Hematopoietic multipotent progenitor cell treated with erythropoietin and hydrocortisone succinate and interleukin-3 and kit ligand, for 8 days (in vitro differentiated cells): ENCODE measurements at places on chromosomes 3 and 15.

GRCh38 chr15:68010361-68011153 lies 43.6 kb upstream of the PIAS1 start:
- no peak for DNase-seq

DNA sequence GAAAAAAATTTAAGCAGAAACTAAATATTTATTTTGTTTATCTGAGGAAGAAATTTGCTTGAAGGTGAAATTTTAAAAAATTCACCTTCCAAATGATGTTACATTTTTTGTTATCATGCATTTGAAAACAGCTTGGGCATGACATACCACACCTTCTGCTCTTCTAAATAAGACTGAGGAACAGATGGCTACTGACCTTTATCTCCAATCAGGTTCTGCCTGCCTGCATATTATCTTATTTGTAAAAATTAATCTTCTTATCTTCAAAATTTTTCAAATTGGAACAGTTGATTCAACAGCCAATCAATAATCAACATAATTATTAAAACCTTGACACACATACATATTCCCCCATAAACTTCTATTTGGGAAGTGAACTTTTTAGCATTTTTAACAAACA lies 641.8 kb upstream of the ZNF385D start:
- peak; percentile 30 for DNase-seq

DNA sequence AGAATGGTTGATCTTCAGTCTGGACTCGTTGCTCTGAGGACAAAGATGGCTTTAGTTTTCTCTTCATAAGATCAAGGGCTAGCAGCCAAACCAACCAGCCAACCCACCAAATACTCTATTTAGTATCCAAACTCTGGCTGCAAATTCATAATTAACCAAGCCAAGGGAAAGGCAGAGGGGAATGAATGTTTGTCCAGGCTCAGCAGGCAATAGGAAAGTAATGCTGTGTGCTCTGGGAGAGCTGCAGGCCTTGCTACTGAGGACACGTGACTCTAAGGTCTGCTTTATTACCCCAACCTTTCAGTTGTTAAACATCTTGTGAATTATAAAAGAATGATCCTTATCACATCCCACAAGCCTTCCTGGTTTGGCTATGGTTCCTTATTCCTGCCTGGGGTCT lies 52.3 kb upstream of the GALNT15 start:
- no peak for DNase-seq

DNA sequence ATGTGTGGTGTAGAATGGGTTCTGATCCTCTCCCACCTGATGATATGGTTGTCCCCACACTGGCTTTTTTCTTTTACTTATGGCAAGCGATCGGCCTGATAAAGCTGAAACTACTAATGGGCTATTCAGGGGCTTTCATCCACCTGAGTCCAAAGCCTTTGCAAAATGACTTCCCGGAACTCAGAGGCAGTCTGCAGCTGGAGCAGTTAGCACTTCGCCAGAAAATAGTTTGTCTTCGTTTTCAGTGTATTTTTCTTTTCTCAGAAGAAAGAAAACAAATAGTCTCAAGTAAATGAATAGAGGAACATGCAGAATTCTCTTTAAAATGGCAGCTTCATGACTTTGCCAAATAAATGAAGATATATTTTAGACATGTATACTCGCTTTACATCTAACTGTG lies 306.0 kb upstream of the ADAMTS9 start:
- DNase-seq, result no peak

DNA sequence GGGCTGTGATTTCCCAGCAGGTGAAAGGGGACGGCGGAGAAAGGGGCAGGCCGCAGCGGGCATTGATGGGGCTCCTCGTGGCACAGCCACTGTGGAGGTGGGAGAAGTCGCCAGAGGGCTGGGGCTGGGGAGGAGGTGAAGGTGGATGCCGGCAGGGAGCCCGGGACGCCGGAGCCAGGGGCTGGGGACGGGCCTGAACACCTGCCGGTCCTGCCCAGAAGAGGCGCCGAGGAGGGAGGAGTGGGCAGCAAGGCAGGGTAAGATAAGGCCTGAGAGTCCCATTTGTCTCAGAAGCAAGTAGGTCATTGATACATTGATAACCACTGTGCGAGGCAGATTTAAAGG lies 571 bp upstream of the RARRES1 start:
- peak; percentile 48 for DNase-seq

- DNase-seq, result no peak
Observed at GRCh38 chr3:74351213-74351612, 263.2 kb downstream of the CNTN3 start.

- DNase-seq, result no peak
Observed at GRCh38 chr3:89114841-89115223, 7.4 kb downstream of the EPHA3 start.

GRCh38 chr3:186708983-186709679 lies 8.0 kb upstream of the KNG1 start:
- peak; percentile 50 for DNase-seq

DNA sequence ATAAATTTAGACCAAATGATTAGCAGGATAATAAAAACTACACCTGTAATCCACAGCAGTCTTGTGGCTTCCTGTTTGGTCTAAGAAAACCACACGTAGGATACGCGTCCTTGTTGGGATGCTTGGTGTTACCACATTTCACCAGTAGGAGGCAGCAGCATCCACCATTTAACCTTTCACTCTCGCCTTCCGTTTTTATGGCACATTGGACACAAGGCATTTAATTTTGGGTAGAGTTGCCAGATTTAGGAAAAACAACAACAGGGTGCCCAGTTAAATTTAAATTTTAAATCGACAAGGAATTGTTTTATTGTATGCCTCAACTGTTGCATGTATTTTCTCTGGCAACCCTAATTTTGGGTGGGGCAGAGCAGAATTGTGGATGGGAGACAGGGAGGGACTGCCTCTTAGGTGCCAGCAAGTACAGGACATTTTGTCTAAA lies 6.3 kb downstream of the LRRC31 start:
- DNase-seq, result peak; percentile 84

GRCh38 chr3:77786216-77786615 lies 746.3 kb downstream of the ROBO2 start:
- no peak for DNase-seq

- DNase-seq, result peak; percentile 20
Observed at GRCh38 chr3:11514191-11514821, 129.4 kb downstream of the VGLL4 start.

- no peak for DNase-seq
Observed at GRCh38 chr3:13579063-13579462, 30.1 kb downstream of the FBLN2 start.

DNA sequence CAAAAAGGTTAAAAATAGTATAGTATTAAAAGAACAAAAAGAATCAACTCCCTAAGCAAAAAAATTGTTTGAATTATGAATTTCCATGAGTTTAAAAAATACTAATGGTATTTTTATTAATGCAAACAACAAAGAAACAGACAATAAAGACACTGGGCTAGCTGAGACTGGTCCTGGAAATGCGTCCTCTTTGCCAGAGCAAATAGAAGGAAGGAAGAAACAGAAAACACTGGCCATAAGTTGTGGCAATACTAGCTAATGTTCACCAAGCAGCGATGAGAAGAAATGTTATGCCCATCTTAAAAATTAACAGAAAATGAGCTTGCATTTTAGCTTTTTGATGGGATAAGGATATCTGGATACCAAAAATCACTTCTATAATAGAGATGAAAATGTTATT lies 88.6 kb downstream of the TBL1XR1 start:
- no peak for DNase-seq

GRCh38 chr15:89426500-89426899 lies 69.9 kb downstream of the RHCG start:
- DNase-seq, result no peak

- no peak for DNase-seq
Observed at GRCh38 chr15:73660455-73660854, 23.7 kb upstream of the CD276 start.

- DNase-seq, result peak; percentile 60
Observed at GRCh38 chr15:75455982-75456531, 4.6 kb upstream of the SIN3A start.

DNA sequence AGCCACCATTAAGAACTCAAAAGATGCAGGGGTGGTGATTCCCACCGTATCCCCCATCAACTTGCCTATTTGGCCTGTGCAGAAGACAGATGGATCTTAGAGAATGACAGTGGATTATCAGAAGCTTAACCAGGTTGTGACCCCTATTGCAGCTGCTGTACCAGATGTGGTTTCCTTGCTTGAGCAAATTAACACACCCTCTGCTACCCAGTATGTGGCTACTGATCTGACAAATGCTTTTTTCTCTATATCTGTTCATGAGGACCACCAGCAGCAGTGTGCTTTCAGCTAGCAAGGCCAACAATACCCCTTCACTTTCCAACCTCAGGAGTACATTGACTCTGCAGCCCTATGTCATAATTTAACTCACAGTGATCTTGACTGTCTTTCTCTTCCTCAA lies 8.6 kb upstream of the MCF2L2 start:
- no peak for DNase-seq

DNA sequence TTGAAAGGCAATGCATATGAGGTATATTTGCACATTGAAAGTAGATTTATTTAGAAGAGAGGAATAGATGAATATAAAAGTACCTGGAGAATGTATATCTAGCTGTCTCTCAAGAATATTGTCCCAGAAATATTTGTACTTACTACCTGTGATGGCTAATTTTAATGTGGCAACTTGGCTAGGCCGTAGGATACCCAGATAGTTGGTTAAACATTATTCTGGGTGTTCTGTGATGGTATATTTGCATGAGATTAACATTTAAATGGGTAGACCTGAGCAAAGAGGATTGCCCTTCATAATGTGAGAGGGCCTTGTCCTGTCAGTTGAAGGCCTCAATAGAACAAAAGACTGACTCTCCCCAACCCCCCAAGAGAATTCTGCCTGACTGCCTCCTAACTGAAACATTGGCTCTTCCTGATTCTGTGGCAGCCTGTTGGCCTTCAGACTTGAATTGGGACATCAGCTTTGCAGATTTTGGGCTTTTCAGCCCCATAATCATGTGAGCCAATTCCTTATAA lies 69.4 kb upstream of the FILIP1L start:
- no peak for DNase-seq

DNA sequence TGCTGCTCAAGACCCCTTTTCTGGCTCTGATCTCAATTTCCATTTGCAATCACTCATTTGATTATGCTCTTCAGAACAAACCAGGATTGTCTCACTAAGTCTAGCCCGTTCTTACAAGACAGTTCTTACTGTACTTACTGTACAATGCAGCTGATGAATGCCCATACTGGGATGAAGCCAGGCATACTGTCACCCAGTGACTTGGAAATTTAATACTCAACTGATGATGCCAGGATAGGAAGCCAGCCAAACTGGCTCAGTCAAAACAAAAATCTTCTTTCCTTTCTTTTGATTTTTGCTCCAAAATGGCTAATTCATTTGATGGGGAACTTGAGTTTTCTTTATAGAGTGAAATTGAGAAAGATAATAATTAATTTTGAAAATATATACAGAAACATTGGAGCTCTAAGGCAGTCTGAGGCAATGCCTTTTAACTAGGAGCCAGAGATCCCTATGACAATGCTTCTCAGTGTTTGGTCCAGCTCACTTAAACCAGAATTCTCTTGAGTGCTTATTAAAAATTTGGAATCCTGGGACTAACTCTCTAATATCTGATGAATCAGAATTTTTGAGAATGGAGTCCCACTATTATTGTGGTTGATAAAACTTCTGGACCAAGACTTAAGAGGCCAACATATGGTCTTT lies 265.6 kb upstream of the THBS1 start:
- DNase-seq, result no peak

GRCh38 chr15:86905625-86906256 lies 826.1 kb downstream of the AGBL1 start:
- DNase-seq, result no peak

- DNase-seq, result no peak
Observed at GRCh38 chr15:41006479-41006878, 53.2 kb downstream of the CHAC1 start.

GRCh38 chr3:16975083-16975482 lies 90.3 kb downstream of the PLCL2 start:
- no peak for DNase-seq

GRCh38 chr3:140091143-140091542 lies 156.2 kb downstream of the CLSTN2 start:
- no peak for DNase-seq

DNA sequence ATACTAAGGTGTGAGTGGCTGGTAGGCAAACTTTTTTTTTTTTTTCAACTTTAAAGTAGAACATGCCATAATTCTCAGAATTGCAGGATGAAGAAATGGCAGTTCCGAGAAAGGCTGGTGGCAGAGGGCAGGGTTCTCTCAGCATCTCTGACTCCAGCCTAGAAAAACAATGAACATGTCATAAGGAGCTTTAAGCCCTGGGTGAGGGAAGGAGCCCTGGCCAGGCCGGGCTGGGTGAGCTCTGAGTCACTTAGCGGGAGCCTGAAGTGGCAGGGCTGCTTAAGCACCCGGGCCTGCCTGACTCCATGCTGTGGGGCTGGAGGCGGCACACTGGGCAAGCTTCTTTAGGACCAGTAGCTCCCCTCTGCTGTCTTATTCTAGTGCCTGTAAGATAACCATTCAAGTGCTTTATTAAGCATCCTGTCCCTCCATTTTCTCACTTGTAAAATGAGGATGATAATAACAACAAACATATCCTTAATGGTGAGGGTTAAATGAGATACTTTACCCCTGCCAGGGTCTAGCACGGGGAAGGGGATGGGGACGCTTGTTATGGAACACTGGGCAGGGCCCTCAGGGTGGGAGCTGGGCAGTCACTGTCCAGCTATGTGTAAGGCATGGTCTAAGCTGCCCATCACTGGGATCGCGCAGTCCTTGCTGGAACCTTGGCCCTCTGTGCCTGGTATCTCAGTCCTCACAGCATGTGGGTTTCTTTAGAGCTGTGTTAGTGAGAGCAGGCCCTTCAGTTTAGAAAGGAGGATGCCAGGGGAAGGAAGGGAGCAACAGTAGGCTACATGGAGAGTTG lies 18.4 kb downstream of the SMAD6 start:
- DNase-seq, result peak; percentile 89

DNA sequence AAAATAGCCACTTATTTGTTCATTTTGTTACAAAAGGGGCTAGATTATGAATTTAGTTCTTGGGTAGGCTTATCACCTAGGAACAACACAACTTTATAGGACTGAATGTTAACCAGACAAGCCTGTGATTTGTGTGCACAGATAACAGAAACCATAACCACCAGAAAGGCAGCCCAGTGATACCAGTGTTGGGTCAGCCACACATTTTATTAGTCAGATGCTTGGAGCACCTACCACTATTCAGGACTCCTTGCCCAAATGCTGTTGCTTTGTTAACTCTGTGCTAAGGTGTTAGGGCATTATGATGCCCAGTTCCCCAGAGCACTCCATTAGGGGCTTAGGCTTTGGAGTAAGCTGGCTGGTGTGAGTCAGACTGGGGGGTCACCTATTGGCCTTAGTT lies 22.5 kb downstream of the PLCL2 start:
- peak; percentile 80 for DNase-seq

GRCh38 chr3:190260301-190260700 lies 61.9 kb downstream of the CLDN1 start:
- no peak for DNase-seq

DNA sequence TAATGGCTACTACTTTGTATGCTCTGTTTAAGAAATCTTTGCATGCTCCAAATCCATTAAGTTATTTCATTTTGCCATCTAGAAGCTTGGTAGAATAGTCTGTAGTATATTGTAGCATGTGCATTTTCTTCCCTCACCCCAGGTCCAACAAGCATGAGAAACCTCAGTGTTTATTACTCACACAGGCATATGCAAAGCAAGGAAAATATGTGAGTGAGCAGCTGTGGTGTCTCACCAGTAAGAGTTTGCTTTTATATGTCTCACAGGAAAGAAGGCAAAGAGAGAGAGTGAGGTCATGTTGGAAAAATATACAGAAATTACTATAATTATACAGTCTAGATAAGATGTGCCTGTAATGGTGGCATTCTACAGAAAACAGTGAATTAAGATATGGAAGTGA lies 312.5 kb downstream of the C3orf38 start:
- no peak for DNase-seq
